Femur (tissue), 1 donor: ENCODE measurements at places on chromosomes 5 and 9.
A peak's percentile ranks its signal among the peaks of the same experiment; 100 is the strongest.

DNA sequence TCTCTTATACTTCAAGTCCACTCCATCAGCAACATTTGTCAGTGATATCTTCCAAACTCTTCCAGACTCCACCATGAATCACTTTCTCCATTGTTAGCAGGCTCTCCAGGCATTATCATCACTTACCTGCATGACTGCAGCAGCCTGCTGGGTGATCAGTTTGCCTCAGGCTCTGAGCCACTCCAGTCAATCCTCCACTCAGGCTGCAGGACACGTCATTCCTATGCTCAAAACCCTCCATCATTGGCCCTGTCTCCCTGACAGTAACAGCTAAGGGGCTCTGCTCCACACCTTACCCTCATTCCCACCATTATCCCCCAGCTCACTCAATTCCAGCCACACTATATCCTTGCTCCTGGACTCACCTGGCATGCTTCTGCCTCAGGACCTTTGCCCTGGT lies 10.7 kb downstream of the DIRAS2 start:
- DNase-seq = no peak

DNA sequence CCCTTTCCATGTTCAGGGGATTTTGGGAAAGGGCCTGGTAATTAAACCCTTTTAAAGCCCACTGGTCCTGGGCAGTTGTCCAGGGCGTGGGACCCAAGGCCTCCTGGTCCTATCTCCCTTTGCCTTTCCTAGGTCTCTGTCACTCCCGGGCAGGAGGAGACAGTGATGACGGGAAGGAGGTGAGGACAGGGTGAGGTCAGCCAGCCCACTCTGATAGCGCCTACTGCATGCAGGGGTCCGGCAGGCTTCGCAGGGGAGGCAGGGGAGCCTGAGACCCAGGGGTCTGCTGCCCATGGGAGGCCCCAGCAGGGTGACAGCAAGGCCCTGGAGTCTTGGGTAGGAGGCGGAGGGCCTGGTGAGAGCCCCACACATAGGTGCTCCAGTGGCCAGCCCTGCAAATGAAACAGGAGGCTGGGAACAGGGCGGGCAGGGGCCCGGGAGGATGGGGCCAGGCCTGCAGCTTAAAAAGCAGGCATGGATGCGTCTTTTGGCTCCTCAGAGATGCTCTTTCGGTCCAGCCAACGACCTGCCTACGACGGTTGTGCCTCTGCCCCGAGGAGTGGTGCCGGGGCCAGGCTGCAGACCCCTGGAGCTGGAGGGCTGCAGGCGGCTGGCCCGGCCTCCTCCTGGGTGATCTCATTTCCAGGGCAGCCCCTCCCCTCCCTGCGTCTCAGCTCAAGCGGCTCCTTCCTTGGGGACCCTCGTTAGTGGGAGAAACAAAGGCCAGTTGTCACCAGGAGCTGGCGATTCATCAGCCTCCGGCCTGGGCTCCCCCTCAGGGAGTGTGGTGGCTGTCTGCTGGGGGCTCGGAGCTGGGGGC lies 6.7 kb upstream of the RXRA start:
- DNase-seq = peak; percentile 27

GRCh38 chr5:32474209-32474854 lies 29.8 kb upstream of the ZFR start:
- no peak for DNase-seq

DNA sequence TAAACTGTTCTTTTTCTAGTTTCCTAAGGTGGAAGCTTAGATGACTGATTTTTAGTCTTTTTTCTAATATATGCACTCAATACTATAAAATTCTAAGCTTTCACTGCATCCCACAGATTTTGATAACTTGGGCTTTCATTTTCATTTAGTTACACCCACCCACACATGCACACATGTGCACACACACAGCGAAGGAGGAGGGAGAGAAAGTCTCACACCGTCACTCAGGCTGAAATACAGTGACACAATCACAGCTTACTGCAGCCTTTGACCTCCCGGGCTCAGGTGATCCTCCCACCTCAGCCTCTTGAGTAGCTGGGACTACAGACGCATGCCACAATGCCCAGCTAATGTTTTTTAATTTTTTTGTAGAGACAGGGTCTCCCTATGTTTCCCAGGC lies 96.5 kb downstream of the SMIM23 start:
- DNase-seq = no peak

DNA sequence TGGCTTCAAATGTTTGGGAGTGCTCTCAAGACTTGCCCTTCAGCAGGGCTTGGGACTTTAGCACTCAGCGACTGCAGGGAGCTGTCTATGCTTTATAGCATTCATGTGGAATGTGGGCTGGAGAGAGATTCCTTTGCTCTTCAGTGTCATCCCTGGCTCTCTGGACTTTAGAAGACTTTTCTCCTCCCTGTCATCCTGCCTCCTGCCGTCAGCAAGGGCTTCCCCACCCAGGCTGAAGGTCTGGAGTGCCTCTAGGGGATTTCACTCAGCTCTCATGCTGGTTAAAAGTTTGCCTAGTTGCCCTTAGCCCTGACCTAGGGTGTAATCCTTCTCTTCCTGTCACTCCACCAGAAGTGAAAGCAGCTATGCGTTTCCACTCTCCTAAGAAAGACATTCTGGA lies 210.9 kb downstream of the FRMD3 start:
- DNase-seq = no peak

DNA sequence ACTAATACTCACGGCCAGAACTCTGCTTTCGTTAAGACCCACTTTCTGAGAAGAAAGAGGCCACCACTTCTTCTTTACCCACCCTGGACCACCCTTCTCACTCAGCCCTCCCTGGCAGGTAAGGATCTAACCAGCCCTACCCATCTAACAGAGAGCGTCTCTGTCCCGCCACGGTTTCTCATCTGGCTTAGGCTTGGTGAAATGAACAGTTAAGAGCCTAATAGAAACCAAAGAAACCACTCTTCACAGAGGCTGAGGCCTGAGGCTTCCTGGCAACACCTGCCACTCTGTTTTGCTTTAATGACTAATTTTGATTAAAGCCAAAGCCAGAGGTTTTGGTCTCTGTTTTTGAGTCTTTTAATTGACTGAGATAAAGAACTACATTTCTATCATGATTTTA lies 354.1 kb upstream of the SLC30A5 start:
- DNase-seq = no peak

GRCh38 chr9:6827439-6828145 lies 69.8 kb downstream of the KDM4C start:
- peak; percentile 26 for DNase-seq

GRCh38 chr5:171624396-171624795 lies 161.2 kb upstream of the SMIM23 start:
- DNase-seq = no peak

DNA sequence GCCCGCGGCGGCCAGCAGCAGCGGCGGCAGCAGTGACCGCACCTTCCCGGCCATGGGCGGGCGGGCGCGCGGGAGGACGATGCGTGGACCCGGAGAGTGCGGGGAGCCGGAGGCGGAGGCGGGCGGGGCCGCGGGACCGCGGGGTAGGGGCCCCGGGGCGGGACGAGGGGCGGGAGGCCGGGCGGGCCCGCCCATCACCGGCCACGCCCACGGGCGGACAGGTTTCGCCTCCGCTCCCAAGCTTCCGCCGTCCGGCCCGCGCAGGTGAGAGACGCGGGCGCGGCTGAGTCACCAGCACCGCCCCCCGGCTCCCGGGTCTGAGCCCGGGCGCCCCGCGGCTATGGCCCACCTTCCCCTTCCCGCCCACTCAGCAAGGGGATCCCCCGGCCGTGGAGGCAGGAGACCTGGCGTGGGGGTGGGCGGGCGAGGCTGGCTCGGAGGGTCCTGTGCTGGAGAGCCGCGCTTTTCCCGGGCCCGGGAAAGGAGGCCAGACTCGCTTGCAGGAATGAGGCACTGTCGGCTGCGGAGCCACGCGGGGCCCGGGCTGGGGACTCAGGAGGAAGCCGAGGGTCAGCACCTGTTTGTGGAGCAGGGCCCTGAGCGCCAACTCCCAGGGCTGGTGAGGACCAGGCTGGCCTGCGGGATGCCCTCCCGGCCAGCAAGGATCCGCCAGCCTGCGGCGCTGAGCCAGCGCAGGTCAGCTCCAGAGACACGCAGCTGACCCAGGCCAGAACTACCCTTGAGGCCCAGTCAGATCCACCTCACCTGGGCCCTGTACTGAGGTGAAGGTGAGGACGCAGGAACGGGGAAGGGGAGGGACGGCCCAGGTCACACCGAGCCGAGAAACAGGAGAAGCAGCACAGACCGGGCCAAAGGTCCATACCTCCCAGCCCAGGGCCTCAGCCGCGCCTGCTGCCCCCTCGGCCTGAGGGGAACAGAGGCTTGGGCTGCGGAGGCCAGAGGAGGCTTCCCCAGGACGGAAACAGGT lies at the start of gene ENTPD2:
TSS of gene ENTPD2 (minus strand) at position 118 of the 988 bp plus-strand sequence. CDS start at position 54, 64 bp downstream.
- DNase-seq = no peak

- no peak for DNase-seq
These were observed 13.7 kb upstream of the FAM120AOS start for GRCh38 chr9:93467062-93467416.

DNA sequence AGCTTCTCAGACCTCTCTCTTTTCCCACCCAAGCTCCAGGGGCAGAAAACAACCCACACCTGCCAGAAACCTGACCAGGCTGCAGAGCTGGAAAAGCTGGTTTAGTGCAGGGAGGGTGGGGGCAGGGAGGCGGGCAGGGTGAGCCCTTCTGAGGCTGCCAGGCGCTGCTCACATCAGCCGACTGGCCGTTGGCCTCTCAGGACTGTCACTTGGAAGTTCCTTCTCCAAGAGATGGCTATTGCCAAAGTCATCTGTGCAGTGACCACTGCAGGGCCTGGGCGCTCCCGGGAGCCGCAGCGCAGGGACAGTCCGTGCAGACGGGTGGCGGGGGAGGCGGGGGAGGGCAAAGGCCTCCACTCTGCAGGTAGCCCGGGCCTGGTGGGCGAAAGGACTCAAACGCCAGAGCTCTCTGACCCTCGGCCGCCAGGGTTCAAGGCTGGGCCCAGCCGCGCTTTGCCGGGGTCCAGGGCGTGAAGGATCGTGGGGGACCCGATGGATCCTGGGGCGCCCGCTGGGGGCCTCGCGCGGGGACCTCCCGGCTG lies 205.0 kb upstream of the IER5L start:
- DNase-seq = no peak

DNA sequence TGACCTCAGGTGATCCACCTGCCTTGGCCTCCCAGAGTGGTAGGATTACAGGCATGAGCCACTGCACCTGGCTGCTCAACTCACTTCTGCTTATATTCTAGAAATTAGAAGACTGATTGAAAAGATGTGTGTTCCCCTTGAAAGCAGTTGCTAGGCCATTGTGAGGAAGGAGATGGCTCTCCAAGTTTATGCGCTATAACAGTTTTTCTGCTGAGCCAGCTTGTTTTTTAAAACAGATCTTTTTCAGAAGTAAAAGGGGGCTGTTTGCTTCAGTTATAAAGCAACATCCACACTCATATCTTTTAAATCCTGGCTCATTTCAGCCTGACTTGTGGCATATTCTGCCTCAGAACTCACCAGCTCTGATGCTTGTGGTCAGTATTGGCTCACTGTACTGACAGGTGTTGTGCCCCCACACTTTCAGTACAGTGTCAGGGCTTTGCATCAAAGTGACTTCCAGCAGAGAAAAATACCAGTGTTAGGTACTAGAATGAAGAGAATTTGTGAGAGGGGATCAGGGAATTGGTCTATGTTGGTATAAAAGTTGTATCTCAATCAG lies 49.4 kb downstream of the NUP214 start:
- DNase-seq = no peak

GRCh38 chr5:16870878-16871277 lies 65.2 kb downstream of the MYO10 start:
- DNase-seq = no peak

DNA sequence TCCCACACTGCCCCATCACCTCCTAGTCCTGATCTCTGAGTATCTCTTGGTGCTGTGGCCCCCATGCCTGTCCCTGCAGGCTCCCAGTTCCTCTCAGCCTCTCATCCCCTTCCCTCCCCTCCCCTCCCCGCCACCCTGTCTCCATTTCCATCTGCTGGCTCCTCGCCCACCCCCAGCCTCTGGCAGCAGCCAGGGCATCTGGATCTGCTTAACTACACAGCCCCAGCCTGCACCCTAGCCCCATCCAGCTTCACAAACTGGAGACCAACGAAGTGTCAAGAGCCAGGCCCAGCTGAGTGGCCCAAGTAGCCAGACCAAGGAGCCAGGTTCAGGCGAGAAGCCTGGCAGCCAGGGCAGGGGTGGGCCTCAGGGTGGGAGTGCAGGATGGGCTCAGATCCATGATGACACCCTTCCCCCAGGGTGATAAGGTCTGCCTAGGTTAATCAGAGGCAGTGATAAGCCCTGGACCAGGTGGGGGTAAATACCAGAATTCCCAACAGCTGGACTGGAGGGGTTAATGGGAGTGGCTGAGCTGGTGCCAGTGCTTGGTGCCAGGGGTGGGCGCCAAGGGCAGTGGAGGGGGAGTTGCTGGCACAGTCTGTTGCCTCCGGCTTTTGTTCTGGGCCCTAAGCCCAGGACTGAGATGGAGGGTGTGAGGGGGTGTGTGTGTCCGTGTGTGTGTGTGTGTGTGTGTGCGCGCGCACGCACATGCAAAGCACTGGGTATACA lies 2.5 kb downstream of the IL11RA start:
- DNase-seq = peak; percentile 90

DNA sequence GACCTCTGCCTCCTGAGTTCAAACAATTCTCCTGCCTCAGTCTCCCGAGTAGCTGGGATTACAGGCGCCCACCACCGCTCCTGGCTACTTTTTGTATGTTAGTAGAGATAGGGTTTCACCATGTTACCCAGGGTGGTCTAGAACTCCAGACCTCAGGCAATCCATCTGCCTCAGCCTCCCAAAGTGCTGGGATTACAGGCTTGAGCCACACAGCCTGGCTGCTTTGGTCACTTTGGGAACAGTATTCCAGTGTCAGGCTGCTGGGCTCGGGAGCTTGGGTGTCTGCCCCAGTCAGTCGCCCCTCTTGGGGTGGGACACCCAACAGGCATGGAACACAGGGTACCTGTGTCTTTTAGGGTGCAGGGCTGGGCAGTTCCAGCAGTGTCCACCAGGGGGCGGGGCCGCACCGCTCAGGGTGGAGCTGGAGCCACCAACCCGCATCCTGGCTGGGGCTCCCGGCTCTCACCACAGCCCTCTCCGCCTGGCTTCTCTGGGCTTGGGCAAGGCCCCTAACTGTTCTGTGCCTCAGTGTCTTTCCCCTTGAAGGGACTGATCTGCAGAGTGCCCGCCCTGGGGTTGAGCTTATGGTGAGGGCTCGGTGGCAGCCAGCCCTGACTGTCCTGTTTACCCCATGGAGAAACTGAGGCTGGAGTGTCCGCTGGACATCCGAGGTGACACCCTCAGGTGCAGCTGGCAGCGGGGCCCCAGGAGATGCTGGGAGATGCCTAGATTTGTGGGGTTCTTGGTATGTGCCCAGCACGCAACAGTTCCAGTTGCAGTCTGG lies 6.4 kb upstream of the RNU6ATAC start:
- DNase-seq = no peak

DNA sequence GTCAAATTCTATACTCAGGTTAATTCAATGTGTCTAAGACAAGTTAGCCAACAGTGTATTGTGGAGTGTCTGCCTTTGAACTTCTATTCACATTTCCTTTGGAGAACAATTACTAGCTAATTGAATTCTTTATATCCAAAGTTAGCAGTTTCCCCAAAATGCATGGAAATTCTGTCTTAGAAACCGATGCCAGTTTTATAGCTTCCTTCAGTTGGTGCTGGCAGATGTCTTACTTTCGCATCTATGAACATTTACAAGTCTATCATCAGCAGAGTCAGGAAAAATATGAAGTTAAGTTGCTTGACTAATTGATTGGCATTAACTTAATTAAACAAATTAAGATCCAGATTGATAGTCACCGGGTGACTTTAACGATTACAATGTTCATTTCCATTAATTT lies 527.6 kb upstream of the CDH18 start:
- no peak for DNase-seq
